ENCODE measurements at places on chromosomes 2 and 18. TPM values are rescaled to one million over a fixed set of nuclear protein-coding genes. Genes with fewer than 3 reads are reported as not detected.

The MYOM1 gene
- total RNA-seq: 1.8 TPM

DNA sequence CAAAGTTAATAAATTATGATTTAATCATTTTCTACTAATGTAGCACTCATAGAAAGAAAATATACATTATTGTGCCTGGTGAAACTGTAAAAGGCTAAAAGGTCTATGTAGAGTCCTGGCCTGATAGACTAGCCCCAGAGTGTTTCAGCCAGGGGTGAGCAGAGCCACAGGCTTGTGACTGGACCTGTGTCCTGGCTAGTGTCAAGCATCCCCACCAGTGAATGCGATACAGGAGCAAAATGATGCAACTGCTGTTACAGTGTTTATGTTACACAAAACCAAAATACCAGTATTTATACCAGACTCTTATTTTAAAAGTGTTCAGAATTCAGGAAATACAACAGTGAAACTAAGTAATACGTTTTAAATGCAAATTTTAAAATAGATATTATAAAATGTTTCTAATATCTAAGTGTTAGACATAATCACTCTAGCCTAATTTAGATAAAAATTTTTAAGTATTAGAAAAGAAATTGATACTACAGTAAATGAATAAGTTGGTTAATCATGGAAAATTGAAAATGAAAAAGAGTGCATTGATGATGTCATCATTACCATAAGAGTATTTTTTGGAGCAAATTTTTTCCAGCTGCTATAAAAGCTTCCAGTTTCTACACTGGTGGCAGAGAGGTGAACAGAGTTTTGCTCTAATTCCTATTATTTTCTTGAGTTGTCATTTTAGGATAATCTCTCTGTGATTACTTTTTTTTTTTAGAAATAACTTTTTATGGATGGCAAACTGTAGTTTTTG, 6.2 kb upstream of the TSPYL6 start:
- peaks cover 25% of the 10 kb centered on the region for H3K4me1 ChIP-seq
- DNase-seq: no peak
- no peaks in the 10 kb centered on the region for H3K36me3 ChIP-seq
- no peak overlapping the region for H3K27ac ChIP-seq

The VPS54 gene
- total RNA-seq: 20.6 TPM

The NAT8 gene
- not detected for total RNA-seq

GRCh38 chr18:58580078-58580477, 48.8 kb downstream of the ALPK2 start:
- DNase-seq: no peak
- H3K4me3 ChIP-seq: peak overlapping the region; percentile 80
- H3K27ac ChIP-seq: peak overlapping the region; percentile 97
- peaks cover 6% of the 10 kb centered on the region for H3K36me3 ChIP-seq
- H3K4me1 ChIP-seq: peaks cover 54% of the 10 kb centered on the region
- H3K27me3 ChIP-seq: no peaks in the 10 kb centered on the region

The APLF gene
- 10.0 TPM for total RNA-seq

- DNase-seq: no peak
- no peaks in the 10 kb centered on the region for H3K27me3 ChIP-seq
- no peaks in the 10 kb centered on the region for H3K36me3 ChIP-seq
These were observed 123.6 kb upstream of the EFEMP1 start for GRCh38 chr2:56047136-56047535.

The LYPD6B gene
- 2.9 TPM for total RNA-seq

The PTPRN gene
- 1.2 TPM for total RNA-seq

DNA sequence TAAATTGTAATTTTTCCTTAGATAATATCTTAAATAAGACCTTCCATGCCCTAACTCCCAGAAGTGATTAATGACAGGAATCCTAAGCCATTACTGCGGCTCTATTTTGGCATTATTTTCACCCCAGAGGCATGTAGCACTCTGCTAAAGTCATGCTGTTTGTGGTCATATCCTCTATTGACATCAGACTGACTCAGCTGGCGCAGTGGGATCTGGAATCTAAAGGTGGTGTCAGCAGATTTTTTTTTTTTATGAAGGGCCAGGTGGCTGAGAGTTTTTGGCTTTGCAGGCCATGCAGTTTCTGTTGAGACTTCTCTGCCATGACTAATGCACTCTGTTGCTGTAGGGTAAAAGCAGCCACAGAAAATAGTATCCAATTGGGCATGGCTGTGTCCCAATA, 64.1 kb upstream of the ACVR1C start:
- H3K4me1 ChIP-seq: peaks cover 28% of the 10 kb centered on the region
- peak overlapping the region; percentile 63 for H3K27ac ChIP-seq
- no peaks in the 10 kb centered on the region for H3K36me3 ChIP-seq
- no peaks in the 10 kb centered on the region for H3K27me3 ChIP-seq
- no peak overlapping the region for H3K4me3 ChIP-seq

DNA sequence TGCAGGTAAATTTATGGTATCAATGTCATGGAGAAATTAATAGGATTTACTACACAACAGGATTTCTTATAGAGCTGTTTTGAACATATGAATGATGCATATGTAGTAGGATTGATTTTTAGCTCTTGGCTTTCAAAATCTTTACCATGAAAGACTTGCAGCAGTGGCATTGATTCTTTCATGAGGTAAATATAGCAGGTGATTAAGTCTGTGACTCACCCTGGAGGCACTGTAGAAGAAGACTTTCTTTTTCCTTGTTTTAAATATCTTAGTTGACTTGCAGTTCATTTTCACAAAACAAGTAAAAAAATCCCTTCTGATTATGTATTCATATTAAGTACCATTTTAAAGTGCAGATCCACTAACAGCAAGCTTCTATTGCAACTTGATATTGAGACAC, 463.0 kb downstream of the FBXO15 start:
- H3K27me3 ChIP-seq: no peaks in the 10 kb centered on the region
- H3K4me3 ChIP-seq: no peak overlapping the region
- no peaks in the 10 kb centered on the region for H3K36me3 ChIP-seq
- peak; percentile 42 for DNase-seq
- no peak overlapping the region for H3K27ac ChIP-seq

GRCh38 chr2:118865106-118865505, 17.7 kb upstream of the EN1 start:
- H3K36me3 ChIP-seq: no peaks in the 10 kb centered on the region
- DNase-seq: peak; percentile 84
- H3K27me3 ChIP-seq: no peaks in the 10 kb centered on the region
- no peak overlapping the region for H3K27ac ChIP-seq
- H3K4me3 ChIP-seq: no peak overlapping the region
- peaks cover 2% of the 10 kb centered on the region for H3K4me1 ChIP-seq

- no peak overlapping the region for H3K27ac ChIP-seq
- no peaks in the 10 kb centered on the region for H3K27me3 ChIP-seq
- no peak overlapping the region for H3K4me3 ChIP-seq
- H3K4me1 ChIP-seq: peaks cover 9% of the 10 kb centered on the region
- no peaks in the 10 kb centered on the region for H3K36me3 ChIP-seq
These were observed 19.1 kb downstream of the SLC40A1 start for GRCh38 chr2:189561371-189562038.

DNA sequence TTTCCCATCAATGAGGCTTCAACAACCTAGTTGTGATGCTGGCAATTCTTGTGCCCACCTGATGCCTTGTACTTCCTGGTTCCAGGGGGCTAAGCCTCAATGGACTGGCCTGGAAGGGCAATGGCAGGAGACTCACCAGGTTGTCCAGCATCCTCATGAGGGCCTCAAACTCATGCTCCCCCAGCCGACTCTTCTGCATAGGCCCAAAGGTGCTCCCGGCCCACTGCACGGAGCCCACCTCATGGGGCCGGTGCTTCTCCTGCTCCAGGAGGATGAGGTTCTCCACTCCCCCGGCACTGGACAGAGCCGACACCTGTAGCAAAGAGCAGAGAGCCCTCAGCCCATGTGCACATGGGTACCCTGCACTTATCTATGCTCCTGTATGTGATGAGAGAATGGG, 84.5 kb downstream of the ADD2 start:
- peaks cover 8% of the 10 kb centered on the region for H3K27me3 ChIP-seq
- peaks cover 3% of the 10 kb centered on the region for H3K4me1 ChIP-seq
- no peak for DNase-seq

The TEX44 gene
- not detected for total RNA-seq

- H3K4me3 ChIP-seq: no peak overlapping the region
- H3K4me1 ChIP-seq: peaks cover 68% of the 10 kb centered on the region
- H3K36me3 ChIP-seq: no peaks in the 10 kb centered on the region
These were observed 13.3 kb downstream of the HK2 start for GRCh38 chr2:74847070-74847858.

DNA sequence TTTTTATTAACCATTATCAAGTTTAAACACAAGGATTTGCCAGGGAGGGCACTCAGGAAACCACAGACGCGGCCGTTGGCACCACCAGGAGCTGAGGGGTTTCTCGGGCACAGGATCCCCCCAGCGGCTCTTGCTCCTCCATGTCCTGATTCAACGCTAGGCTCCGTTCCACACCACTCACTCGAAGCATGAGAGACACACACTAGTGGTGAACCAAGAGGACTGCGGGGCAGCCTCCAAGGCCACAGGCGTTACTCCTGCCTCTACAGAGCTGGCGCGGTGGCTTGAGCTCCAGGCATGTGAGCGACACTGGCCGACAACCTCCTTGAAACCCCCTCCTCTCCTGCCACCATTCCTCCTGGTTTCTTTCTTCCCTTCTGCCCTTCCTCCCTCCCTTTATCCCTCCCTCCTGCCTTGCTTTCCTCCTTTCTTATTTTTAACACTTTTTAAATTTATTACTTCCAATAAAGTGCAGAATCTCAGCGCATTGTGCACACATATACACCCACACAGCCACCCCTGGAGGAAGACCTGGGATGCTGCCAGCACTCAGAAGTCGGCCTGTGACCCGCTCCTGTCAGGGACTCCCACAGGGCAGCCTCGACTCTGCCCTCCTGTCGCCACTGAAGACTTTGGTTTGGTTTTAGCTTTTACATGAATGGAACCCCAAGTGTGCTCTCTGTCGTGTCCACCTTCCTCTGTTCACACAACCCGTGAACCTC, 21.7 kb downstream of the COX7A2L start:
- peaks cover 19% of the 10 kb centered on the region for H3K4me1 ChIP-seq
- no peaks in the 10 kb centered on the region for H3K27me3 ChIP-seq
- H3K36me3 ChIP-seq: peaks cover 36% of the 10 kb centered on the region
- no peak overlapping the region for H3K27ac ChIP-seq
- no peak for DNase-seq

GRCh38 chr2:239839306-239839705, 185.8 kb downstream of the NDUFA10 start:
- no peak for DNase-seq
- no peaks in the 10 kb centered on the region for H3K27me3 ChIP-seq
- H3K36me3 ChIP-seq: no peaks in the 10 kb centered on the region
- H3K27ac ChIP-seq: no peak overlapping the region
- H3K4me1 ChIP-seq: no peaks in the 10 kb centered on the region

The KLHL41 gene
- 1.2 TPM for total RNA-seq

The WDR43 gene
- 71.6 TPM for total RNA-seq

GRCh38 chr2:54681416-54681815, 42.0 kb upstream of the EML6 start:
- H3K36me3 ChIP-seq: no peaks in the 10 kb centered on the region
- no peak overlapping the region for H3K4me3 ChIP-seq
- no peak overlapping the region for H3K27ac ChIP-seq
- DNase-seq: no peak

- H3K27me3 ChIP-seq: peaks cover 45% of the 10 kb centered on the region
- H3K36me3 ChIP-seq: no peaks in the 10 kb centered on the region
- no peaks in the 10 kb centered on the region for H3K4me1 ChIP-seq
- DNase-seq: no peak
- no peak overlapping the region for H3K27ac ChIP-seq
- no peak overlapping the region for H3K4me3 ChIP-seq
These were observed 1.4 kb downstream of the CIB4 start for GRCh38 chr2:26639685-26640243.

- peak overlapping the region; percentile 38 for H3K27ac ChIP-seq
- H3K4me1 ChIP-seq: peaks cover 12% of the 10 kb centered on the region
These were observed 57.6 kb downstream of the SFXN5 start for GRCh38 chr2:73013936-73014335.

The GPBAR1 gene
- total RNA-seq: 0.36 TPM

Measured in osteoblast (primary cell).